ENCODE measurements at places on chromosomes 7 and 10.

- peak; percentile 15 for DNase-seq
Observed at GRCh38 chr7:135774284-135774683, 25.7 kb upstream of the FAM180A start.

DNA sequence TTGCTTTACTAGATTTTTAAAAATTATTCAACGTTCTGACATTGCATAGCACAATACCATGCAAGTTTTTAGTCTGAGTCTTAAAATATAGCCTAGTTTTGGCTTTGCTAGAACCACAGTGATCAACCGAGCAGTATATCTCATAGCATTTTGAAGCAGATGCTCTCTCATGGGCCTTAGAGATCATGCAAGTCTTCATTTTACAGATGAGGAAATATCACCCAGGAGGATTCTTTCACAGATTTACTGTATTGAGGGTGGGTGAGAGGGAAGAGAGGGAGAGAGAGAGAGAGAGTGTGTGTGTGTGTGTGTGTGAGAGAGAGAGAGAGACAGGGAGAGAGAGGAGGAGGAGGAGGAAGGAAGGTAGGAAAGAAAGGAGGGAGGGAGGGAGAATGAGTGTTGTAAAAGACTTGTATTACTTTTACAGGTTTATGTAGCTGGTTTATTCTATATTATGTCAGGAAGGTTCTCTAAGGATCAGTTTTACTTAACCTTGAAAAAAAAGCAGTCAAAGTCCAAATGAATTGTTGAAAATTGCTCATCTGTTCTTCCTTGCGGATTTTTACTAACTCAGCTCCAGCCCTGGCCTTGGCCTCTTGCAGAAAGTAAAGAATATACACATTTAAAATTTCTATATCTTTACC is 14.2 kb upstream of the NPTX2 start:
- DNase-seq: no peak

- DNase-seq: no peak
Observed at GRCh38 chr7:128160296-128160695, 80.8 kb upstream of the LEP start.

DNA sequence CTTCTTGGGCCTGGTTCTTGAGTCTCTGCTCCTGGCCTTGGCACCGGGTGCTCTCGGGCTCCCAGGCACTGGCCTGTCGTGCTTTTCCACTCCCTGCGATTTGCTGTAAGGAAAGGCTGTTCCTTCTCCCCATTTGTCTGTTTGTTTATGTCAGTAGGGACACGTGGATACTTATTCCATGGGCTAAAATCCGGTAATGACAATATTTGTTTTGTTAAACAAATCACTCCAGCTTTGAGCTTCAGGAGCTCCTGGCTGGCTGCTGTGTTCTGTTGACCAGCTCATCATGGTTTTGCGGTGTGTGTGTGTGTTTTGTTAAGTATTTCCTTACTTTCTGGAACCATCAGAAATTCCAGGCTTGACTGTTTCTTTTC is 17.5 kb upstream of the JAKMIP3 start:
- peak; percentile 76 for DNase-seq

- no peak for DNase-seq
Observed at GRCh38 chr7:27169658-27170425, 4.3 kb downstream of the HOXA10 start.

GRCh38 chr10:52229291-52229931 is 84.7 kb upstream of the DKK1 start:
- no peak for DNase-seq

DNA sequence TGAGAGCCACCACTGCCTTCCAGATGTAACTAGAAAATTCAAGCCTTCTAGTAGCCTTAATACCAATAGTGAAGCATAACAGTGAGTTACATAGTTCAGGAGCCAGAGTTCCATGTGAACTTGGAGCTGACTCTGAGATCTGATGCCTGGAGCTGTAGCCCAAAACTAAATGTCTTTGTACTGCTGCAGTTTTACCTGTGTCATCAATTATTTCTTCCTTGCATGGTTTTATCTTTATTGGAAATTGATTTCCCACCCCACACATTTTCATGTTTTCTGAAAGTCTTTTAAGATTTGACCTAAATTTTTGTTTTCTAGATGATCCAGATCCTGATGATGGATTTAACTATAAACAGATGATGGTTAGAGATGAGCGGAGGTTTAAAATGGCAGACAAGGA is 17.0 kb downstream of the OPN1SW start:
- no peak for DNase-seq

DNA sequence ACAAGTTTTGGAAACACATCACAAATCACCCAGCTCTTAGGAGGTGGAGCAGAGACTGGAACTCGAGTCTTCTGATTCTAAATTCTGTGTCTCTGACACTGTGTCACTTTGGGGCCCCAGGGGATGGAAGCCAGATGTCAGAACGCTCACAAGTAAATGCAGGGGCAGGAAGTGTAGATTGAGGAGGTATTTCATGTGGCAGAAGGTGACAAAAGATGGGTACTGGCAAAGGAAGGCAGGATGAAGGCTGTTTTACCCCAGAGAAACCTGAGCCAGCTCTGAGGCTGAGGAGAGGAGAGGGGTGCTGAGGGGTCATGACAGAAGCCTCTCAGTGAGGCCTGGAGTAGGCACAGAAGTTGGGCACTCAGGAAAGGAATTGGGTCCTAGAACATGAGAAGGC is 6.0 kb upstream of the PURB start:
- no peak for DNase-seq

DNA sequence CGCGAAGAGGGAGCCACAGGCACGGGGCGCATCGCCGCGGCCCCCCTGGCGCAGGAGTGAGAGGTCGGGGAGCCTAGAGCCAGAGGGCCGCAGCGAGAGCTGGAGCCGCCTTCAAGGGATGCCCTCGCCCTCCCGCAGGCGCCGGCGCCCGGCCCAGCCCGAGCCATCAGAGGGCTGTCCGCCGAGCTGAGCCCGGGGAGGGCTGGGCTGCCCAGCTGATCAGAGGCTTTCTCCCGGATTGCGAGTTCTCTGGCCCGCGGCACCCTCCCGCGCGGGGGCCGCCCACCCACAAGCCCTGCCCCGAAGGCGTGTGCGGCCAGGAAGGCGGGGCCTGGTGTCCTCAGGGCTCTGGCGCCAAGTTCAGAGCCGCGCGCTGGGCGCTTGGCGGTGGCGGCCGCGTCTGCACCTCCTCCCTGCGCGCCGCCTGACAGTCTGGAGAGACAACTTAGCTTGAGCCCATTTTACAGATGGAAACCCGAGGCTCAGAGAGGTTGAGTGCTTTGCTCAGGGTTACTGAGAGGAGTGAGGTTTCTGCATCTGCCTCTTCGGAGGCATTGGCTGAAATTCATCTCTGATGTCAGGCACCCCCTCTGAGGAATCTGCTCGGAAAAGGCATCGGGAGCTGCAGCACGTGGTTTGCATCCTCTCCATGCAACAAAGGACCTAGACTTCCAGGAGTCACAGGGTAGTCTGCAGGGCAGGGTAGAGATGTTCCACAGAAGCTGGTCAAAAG is 3.8 kb upstream of the ANTXRL start:
- no peak for DNase-seq

DNA sequence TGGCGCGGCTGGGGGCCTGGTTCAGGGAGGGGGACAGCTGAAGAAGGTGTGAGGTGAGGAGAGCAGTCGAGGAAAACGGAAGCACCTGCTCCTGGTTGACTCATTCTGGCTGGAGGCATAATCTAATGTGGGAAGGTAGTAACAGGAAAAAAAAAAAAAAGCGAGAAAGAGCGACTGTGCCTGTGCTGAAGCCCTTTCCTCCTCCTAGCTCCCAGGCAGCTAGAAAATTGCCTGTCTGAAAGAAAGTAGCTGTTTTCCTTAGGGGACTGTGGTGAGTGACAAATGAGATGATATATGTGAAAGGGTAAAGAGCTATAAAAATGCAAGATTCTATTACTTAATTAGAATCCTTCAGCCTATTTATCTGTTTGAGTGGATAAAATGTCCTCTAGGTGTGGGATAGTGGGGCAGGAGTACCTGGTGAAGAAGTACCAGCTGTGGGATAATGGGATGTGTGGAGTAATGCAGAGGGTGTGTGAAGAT is 4.9 kb upstream of the MEST start:
- DNase-seq: no peak

- DNase-seq: no peak
Observed at GRCh38 chr7:95875519-95875918, 103.2 kb downstream of the DYNC1I1 start.

DNA sequence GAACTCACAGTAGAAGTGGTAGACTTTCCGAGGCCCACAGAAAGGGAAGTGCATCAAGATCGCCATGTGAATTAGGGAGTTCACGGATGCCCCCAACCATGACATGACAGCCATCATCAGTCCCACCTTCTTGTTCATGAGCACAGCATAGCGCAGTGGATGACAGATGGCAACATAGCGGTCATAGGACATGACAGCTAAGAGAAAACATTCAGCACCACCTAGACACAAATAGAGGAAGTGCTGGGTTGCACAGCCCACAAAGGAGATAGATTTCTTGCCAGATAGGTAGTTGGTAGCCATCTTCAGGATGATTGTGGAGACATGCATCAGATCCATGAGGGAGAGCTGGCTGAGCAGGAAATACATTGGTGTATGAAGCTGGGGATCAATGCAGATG is 342 bp downstream of the OR2AE1 start:
- DNase-seq: no peak

DNA sequence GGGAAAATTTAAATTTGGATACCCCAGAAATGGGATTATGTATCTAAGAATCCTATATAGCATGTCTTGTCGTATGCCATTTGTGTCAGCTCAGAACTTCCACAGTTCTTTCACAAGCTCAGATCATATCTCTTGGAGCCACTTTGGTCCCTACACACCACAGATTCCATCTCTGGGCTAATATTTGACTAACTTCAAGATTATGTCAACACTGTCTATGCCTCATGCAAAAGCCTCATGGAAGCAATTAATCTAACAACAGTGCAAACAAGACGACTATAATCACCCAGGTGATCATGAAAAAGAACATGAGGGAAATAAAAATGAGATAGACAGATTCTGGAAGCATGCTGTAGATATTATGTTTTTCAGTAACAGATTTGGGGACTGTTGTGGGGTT is 189.1 kb downstream of the LRRTM3 start:
- DNase-seq: peak; percentile 77

DNA sequence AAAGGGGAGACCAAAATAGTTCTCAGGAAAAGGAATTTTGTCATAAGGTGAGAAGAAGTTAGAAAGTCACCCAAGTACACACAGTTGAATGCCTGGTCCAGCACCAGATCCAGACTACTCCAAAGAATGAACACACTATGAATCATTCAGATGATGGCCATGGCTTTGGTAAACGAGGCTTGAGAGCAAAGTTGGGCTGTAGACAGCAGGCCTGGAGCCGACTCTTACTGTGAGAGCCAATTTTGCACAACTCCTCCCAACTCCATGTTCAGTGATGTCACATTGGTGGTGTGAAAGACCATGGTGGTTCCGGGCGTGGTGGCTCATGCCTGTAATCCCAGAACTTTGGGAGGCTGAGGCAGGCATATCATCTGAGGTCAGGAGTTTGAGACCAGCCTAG is 131.6 kb downstream of the PKD1L1 start:
- no peak for DNase-seq

DNA sequence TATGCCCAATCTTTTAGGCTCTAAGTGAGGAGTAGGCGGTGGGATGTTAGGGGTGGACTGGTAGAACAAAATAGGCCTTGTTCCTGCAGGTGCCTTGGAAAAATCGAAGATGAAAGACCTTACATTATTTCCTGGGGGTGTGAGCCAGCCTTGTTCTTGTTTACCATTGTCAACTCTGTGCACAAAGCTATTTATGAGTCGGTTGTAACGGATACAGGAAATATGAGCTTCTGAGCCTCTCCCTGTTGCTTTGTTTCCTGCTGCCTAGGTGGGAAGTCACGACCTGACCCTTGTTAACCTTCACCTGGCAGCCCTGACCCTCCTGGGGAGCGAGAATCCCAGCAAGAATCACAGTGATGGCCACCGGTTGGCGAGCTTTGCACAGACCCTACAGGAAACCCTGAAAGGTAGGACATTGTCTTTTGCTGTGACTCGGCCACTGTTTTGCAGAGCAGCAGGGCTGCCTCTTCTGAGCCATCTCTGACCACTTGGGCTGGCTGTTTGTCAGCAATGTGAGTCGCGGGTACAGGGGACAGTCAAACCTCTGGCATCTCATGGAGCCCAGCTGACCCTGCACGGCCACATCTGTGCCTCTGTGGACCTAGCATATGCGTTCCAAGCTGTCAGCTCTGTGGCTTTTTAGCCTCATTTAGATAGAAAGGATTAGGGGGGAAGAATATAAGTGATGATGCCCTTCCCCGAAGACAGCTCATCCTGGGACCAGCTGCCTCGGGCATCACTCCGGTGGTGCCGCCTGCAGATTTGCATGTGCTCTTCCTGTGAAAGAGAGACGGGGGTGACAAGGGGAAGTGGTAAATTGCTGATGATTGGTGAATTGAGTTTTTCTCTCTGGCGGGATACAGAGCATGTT is 102.1 kb upstream of the ANLN start:
- DNase-seq: peak; percentile 62

- DNase-seq: no peak
Observed at GRCh38 chr7:151676759-151677158, 157.1 kb upstream of the RHEB start.

DNA sequence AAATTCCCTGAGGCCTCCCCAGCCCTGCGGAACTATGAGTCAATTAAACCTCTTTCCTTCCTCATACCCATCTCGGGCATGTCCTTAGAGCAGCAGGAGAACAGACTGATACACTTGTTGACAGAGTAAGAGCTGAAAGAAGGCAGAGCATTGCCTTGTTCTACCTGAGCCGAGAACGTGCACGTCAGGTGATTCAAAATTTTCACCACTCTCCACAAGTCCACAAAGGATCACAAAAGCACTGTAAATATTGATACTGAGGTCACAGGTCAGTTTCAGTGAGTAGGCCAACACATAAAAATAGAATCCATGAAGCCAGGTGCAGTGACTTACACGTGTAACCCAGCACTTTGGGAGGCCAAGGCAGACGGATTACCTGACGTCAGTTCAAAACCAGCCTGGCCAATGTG is 27.8 kb downstream of the DCLRE1C start:
- no peak for DNase-seq

Data from NCI-H526 treated with DMSO at 0.1 percent for 48 hours (cell line).